ENCODE measurements at places on chromosomes 5 and 9.

- no peak for DNase-seq
Observed at GRCh38 chr5:6143523-6143922, 234.8 kb downstream of the MED10 start.

DNA sequence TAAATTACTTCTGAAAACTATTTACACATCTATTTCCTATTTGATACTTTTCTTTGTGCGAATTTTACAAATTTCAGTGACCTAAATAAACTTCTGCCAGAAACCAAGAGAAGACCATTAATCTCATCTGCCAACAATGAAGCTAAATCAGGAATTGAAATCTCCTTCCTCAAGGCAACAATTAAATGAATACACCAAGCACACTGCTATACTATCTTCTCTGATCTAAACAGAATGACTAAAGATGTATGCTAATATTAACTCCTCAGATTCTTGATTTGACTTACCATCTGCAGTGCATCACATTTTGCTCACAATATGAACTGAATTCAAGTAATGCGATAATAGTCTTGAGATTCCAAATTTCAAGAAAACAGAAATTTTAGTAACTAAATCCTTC lies 82.3 kb downstream of the CEP120 start:
- DNase-seq, result no peak

- DNase-seq, result no peak
Observed at GRCh38 chr9:70362952-70363351, 51.5 kb downstream of the KLF9 start.

- DNase-seq, result no peak
Observed at GRCh38 chr9:33795281-33795680, at the start of gene PRSS3. PRSS3 (plus strand) TSS chr9:33795561; CDS start chr9:33795574, 13 bp downstream.

DNA sequence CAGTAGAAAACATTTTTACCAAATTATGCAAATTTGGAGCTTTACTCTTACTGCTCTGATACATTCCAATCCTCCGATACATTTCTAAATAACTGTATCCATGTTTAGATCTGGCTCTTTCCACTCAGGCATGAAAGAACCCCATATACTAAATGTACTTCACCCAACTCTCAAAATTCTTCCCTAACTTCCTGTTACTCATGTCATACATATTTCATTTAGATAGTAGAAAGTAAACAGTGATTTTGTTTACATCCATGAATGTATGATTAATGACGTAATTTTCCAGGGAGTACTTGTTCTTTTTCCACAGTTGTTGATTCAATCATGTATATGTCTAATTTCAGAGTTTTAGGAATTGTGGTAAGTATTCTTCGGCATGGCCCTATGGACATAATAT lies 1426.5 kb upstream of the C9orf72 start:
- peak; percentile 58 for DNase-seq

- DNase-seq, result peak; percentile 87
Observed at GRCh38 chr9:5510360-5510931, at the start of gene PDCD1LG2. PDCD1LG2 (plus strand) TSS chr9:5510531; CDS start chr9:5522547, 12,016 bp downstream.

DNA sequence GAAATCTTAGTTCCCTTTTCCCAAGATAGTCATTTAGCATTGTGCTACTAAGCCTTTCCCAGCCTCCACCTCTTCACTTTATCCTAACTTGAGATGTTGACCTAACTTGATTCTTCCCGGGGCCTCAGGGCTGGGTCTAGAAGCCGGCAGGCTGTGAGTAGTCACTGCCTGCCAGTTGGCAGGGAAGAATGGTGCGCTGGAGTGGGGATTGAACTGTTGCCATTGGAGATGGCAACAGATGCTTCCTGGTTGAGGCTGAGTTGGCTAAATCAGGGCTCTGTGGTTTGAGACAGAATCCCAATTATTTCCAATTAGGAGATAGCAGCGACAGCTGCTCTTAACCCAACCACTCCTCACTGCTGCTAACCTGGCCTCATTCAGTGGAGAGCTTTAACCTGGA lies 343.1 kb downstream of the BRINP1 start:
- no peak for DNase-seq

DNA sequence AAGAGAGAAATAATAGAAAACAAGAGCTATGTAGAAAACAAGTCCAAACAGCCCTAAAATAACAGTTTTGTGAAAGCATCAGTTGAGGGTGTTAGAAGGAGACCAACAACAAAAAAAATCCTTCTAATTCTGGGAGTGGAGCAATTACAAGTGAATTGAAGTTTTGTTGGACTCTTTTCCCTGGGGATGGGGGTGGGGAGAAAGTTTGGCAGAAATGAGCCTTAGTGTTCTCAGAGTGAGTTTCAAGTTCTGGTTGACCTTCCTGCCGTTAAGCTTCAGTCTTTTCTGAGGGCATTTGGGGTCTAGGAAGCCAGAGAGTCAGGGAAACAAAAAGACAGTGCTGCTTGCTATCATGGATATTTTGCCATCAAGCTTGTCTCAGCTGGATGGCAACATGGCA lies 106.3 kb upstream of the TRIM32 start:
- DNase-seq, result no peak

- DNase-seq, result no peak
Observed at GRCh38 chr9:8570776-8571175, 771.2 kb upstream of the DMAC1 start.

DNA sequence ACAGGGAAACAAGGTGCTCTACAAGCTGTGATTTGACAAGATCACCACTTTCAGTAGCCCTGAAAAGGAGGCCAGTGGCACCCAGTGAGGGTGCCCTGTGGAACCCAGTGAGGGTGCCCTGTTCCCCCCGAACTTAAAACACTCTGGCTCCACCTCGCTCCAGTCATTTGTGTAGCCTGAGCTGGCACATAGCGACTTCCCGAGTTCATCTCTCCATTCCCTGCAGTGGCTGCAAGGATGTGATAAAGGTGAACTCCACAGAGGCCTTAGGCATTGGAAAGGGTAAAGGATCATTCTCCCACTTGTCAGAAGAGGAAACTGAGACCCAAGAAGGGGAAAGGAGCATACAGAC lies 21.9 kb upstream of the ANXA6 start:
- no peak for DNase-seq
